ENCODE measurements at places on chromosomes 7 and 10.

DNA sequence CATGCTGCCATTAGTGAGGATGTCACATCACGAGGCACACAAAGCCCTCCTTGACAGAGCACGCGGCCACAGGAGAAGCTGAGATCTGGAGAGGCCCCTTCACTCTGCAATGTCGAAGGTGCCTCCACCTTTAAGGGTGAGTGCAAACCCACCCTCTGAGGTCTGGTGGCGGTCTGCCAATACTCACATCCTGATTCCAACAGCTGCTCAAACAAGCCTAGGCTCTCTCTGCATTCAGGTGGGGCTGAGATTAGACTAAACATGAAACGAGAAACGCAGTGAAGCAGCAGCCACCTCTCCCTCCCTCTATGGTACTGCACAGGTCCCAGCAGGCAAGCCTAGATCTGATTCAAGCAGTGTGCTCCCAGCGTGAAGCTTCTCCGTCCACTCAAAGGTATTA lies 151.8 kb downstream of the TCERG1L start:
- DNase-seq = no peak

DNA sequence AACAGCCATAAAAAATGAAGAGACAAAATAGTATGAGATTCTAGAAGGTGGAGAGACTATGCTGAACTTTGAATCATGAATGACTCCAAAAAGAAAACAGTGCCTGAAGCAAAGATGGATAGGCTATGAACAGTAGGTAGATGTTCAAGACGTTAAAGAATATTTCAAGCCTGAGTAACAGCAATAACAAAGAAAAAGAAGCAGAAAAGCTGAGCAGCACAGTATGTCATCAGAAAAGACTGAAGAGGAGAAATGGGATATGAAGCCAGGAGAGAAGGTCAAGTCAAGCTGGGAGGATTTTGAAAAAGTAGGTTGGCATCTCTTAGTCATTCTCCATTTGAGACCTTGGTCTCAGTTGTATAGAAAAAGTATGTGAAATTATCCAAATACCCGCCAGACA lies 484.4 kb downstream of the SORCS1 start:
- no peak for DNase-seq

DNA sequence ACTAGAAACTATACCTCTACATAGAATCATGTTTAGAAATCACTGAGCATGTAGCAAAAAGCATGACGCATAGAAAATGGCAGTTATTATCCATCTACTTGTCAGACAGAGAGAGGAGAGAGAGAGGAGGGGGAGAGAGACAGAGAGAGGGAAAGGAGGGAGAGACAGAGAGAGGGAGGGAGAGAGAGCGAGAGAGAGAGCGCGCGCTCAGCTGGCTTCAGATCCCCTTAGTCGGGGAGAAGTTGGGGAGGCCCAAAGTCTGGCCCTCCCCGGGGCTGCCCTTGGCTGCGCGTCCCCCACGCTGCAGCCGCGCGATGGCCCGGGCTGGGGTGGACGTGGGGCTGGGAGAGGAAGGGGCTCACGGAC lies 37.0 kb downstream of the CNPY1 start:
- DNase-seq = no peak

- DNase-seq = no peak
These were observed 73.8 kb upstream of the TMEM106B start for GRCh38 chr7:12137283-12137682.

GRCh38 chr10:58220769-58221451 lies 46.8 kb downstream of the IPMK start:
- DNase-seq = no peak

GRCh38 chr7:96322373-96322695 lies 436 bp upstream of the SLC25A13 start:
- no peak for DNase-seq

DNA sequence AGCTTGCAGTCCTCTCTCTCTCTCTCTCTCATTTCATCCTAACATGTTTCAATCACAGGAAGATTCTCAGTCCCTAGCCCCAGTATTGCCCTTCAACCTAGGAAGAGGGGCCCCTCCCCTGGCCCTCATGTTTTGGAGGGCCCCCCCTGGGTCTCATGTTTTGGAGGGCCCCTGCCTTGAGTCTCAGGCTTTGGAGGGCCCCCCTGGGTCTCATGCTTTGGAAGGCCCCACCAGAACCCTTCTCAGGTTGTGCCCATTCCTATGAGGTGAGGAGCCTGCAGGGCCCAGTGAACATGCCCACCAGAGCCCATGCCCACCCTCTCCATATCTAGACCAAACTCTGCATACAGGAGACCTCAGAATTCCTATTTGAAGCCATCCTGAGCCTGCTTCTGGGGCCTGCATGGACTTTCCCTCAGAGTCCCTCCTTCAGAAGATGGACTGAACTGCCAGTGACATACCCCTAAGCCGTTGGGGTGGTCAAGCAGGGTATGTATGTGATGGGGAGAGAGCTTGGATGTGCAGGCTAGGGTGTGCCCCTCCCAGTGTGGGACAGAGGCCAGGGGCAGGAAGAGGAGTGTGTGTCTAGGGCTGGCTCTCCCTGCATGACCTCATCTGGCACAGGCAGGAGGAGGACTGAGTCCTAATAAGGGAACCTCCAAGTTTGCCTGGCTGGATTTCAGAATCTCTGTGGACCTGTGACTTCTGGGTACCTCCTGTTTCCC lies 8.1 kb upstream of the VDAC2 start:
- no peak for DNase-seq

GRCh38 chr7:74343281-74344131 lies 54.3 kb downstream of the CLIP2 start:
- no peak for DNase-seq

DNA sequence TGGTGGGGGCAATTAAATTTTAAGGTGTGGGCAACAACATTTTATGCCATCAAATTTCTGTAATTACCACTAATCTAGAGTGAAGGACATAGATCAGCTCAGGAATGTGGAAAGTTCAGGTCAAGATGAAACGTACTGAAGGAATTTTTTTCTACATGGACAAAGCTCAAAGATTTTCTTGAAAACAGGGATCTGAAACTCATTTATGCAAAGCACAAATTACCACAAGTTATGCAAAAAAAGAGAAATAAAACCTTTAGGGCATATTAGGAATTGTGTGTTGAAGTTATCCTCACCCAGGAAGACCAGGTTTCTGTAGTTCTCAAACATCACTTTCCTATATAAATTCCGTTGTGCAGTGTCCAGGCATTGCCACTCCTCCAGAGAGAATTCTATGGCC lies 18.9 kb downstream of the ZNF680 start:
- no peak for DNase-seq

GRCh38 chr7:47392241-47392759 lies 189.6 kb downstream of the TNS3 start:
- DNase-seq = no peak

GRCh38 chr10:69896606-69897231 lies 95.0 kb downstream of the COL13A1 start:
- no peak for DNase-seq

DNA sequence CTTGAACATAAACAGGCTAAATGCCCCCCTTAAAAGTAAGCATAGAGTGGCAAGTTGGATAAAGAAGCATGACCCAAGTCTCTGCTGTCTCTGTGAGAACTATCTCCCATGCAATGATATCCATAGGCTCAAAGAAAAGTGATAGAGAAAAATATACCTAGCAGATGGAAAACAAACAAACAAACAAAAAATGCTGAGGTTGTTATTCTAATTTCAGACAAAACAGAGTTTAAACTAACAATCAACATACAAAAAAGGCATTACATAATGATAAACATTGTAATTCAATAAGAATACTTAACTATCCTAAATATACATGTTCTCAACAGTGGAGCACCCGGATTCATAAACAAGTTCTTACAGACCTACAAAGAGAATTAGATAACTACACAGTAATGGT lies 626.2 kb upstream of the CNTNAP2 start:
- no peak for DNase-seq

- no peak for DNase-seq
These were observed 138.4 kb downstream of the CREB5 start for GRCh38 chr7:28550580-28551186.

GRCh38 chr7:32586291-32587221 lies 91.3 kb downstream of the AVL9 start:
- no peak for DNase-seq

DNA sequence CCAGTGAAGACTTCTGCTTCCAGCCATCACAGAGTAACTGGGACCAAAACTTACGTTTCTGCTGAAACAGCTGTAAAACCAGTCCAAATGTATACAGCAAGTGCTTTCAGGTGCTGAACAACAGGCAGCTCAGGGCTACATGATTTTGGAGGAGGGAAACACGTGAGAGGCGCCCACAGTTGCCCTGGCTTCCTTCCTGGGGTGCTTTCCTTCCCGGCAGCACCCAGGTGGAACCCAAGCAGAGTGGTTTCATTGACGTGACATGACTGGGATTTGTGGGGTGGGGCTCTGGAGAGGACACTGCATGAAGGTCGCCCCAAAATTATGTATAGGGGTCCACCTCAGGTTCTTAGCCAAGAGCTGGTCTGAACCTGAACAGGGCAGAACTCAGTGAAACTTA lies 34.2 kb downstream of the IL2RA start:
- DNase-seq = no peak

DNA sequence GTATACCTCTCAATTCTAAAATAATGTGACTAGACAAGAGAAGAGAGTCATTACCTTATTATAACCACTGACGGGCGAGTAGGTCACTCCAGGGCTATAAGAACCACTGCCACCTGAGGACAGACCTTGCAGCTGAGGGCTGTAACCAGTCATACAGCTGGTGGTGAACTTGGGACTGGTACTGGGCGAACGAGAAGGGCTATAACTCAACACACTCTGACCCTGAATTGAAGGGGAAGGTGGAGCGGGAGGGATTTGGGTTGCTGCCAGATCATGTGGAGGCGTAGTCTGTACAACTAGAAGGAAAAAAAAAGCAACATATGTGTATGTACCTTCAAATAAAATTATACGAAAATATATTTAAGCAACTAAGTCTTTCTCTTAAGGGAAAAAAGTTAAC lies 3.4 kb downstream of the TMEM209 start:
- no peak for DNase-seq

DNA sequence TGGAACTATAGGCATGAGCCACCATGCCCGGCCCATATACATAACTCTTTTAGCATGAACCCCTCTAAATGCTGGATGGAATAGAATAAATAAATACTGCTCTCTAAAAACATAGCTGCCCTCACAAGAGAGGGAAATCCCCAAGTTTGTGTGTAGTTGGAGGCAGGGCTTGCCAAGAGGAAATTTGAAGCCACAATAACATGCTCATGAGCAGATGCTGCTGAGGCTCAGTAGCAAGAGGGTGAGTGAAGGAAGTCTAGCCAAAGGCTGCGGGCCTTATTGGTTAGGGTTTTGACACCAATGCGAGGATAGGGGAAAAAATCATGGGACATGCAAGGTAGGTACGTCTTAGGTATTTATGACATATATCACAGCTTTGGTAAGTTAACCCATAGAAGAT lies 17.3 kb downstream of the TPK1 start:
- no peak for DNase-seq

GRCh38 chr10:104026762-104027161 lies 58.9 kb downstream of the COL17A1 start:
- DNase-seq = no peak

DNA sequence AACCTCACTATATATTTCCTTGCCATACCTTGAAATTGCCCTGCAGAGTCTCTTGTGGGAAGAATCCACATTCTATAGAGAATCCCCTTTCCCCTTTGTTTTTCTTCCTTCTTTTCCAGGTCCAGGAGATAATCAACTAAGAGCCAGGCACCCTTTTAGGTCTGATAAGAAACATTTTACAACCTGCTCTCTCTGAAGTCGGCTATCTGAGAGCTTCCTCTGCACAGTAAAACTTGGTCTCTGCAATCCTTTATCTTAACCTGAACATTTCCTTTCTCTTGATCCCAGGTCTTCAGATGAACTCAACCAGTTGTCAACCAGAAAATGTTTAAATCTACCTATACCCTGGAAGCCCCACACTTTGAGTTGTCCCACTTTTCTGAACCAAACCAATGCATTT lies 19.5 kb upstream of the PTER start:
- DNase-seq = no peak

GRCh38 chr7:135166338-135166990 lies 4.0 kb downstream of the CYREN start:
- no peak for DNase-seq

- no peak for DNase-seq
These were observed 225.8 kb downstream of the EXOC4 start for GRCh38 chr7:133478591-133479135.

- DNase-seq = no peak
These were observed 225.9 kb upstream of the AGK start for GRCh38 chr7:141325275-141325674.

GRCh38 chr7:38929460-38930171 lies 20.6 kb upstream of the VPS41 start:
- no peak for DNase-seq

- DNase-seq = no peak
These were observed 944 bp downstream of the STEAP1B start for GRCh38 chr7:22499044-22499443.

DNA sequence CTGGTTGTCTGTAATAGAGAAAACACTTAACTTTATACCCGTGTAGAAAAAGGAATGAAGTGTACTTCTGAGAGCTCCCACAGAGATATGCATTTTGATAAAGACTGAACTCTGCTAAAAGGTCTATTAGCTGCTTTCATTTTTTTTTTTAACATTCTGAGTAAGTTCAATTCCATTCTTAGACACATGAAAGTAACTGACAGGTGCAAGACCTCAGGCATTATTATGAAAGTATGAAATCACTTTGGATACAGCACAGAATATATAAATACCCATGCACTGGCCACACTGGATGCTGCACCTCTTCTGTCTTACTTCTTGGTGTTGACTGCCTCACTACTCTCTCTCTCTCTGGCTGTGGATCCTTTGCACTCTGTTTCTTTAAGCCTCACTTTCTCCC lies 46.2 kb downstream of the VWDE start:
- no peak for DNase-seq

DNA sequence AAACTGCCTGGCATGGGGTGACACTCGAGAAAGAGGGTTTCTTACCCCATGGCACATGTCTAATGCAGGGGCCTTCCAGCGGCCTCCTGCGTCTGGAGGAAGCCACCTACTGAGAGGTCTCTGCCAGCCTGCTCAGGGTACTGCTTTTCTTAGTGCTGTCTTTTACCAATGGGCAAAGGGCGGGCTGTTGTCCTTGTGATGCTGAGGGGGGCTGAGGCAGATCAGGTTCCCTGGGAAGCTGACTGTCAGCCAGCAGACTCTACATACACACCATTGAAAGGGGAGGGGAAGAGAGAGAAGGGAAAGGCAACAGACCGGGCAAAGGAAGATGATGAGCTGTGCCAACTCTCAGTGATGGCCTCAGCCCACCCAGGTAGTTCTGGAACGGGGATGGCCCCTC lies 48.7 kb downstream of the COL13A1 start:
- DNase-seq = no peak

DNA sequence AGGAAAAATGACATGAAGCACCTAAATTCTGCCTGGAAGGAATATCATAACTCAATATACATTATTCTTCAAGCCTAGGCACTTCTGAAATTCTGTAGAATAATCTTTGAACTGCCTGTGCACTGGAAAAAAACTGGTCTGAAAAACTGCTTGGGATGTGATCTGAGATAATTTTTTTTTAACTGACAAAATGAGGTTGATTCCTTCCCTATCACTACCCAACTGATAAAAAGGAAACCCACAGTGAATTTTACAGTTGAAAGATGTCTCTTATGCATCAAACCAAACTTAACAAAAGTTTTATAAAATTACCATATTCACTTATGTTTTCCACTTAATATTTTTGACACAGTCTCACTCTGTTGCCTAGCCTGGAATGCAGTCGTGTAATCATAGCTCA lies 67.2 kb upstream of the FAM133B start:
- no peak for DNase-seq
